ENCODE measurements at places on chromosomes 11 and 22. TPM values are rescaled to one million over a fixed set of nuclear protein-coding genes. Genes with fewer than 3 reads are reported as not detected.

HOATZ gene
- total RNA-seq = 2.7 TPM

MPZL2 gene
- 191 TPM for total RNA-seq

OR2AG1 gene
- total RNA-seq = not detected

POU2AF1 gene
- 2.9 TPM for total RNA-seq

C1QTNF5 gene
- 36.9 TPM for total RNA-seq

SLC22A25 gene
- not detected for total RNA-seq

ANGPTL5 gene
- 0.24 TPM for total RNA-seq

APOL4 gene
- total RNA-seq = not detected

ACTN3 gene
- total RNA-seq = not detected

TEX54 gene
- not detected for total RNA-seq

- no peak overlapping the region for H3K27ac ChIP-seq
- H3K4me3 ChIP-seq = no peak overlapping the region
- no peaks in the 10 kb centered on the region for H3K27me3 ChIP-seq
- DNase-seq = no peak
Measured at GRCh38 chr22:19657252-19658056, 56.8 kb upstream of the SEPTIN5 start.

DNA sequence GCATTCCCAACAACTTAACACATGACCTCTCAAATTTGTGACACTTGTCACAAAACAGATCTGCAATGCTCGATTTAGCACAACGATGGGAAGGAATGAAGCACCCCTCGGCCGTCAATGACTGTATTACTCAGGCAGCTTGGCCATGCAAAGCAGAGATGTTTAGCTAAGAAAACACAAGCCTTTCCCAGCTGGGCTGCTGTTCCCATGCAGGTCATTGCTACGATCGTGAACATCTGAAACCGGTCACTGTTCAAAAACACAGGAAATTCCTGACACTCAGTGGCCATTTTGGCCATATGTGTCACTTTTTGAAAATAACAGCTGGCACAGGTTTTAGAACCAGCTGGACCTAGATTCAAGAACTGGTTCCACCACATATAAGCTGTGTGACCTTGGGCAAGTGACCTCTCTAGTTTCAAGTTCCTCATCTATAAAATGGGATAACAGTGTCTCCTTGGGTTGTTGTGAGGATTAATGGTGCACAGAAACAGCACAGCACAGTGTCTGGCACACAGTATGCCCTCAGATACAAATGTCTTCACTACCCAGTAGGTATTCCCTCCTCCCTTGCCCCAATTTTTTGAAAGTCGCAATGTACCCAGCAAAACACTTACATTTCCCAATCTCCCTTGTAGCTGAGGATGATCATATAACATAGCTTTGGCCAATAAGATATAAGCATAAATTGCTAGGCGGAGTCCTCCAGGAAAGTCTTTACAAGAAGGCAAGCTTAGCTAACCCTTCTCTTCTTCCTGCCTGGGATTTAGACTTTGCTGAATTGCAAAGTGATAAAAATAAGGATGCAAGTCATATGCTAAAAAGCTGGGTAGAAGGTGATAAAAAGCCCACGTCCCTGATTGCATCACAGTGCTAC is 93.1 kb downstream of the C11orf58 start:
- DNase-seq = no peak
- H3K27me3 ChIP-seq = no peaks in the 10 kb centered on the region
- H3K36me3 ChIP-seq = no peaks in the 10 kb centered on the region
- H3K27ac ChIP-seq = no peak overlapping the region

DNA sequence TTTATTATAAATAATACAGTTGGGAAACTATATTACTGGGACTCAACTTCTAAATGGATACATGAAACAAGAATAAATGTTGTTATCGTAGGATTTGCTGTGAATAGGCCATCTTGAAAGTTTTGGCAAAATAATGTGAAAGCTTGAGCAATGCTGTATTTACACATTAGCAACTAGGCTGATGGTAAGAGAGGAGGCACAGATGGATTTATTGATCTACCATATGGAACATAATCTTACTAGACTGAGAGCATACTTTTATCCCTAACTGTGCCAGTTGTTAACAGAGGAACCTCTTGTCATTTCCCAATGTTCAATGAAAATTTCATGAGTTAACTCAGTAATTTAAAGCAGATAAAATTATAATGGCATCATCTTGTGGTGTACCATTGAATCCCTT is 22.8 kb downstream of the APIP start:
- H3K27ac ChIP-seq = no peak overlapping the region
- H3K4me1 ChIP-seq = no peaks in the 10 kb centered on the region
- H3K4me3 ChIP-seq = no peak overlapping the region
- DNase-seq = no peak
- no peaks in the 10 kb centered on the region for H3K36me3 ChIP-seq
- no peaks in the 10 kb centered on the region for H3K27me3 ChIP-seq

- H3K4me3 ChIP-seq = no peak overlapping the region
- no peaks in the 10 kb centered on the region for H3K27me3 ChIP-seq
- H3K4me1 ChIP-seq = no peaks in the 10 kb centered on the region
- H3K36me3 ChIP-seq = no peaks in the 10 kb centered on the region
- no peak for DNase-seq
- no peak overlapping the region for H3K27ac ChIP-seq
Measured at GRCh38 chr11:78536933-78537332, 37.7 kb downstream of the NARS2 start.

DNA sequence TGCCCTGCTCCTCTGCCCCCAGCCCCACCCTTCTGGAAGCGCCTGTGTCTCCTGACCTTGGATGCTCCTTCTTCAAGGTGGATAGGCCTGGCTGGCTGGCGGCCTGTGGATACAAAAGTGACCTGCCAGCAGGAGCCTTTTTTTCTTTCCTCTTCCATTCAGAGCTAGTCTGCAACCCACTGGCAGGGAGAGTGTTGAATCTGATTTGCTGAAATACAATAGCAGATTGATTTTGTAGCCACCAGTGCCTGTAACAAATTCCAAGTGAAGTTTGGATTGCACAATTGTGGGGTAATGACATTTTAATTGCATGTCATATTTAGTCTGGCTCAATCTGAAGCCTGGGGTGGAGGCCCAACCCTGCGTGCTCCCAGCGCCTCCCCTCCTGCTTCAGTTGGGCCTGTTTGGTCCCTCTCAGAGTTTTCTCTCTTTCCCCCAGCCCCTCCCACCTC is 97.2 kb downstream of the GRIK4 start:
- no peak overlapping the region for H3K27ac ChIP-seq
- H3K27me3 ChIP-seq = no peaks in the 10 kb centered on the region
- H3K4me1 ChIP-seq = no peaks in the 10 kb centered on the region
- H3K36me3 ChIP-seq = no peaks in the 10 kb centered on the region
- H3K4me3 ChIP-seq = no peak overlapping the region

DNA sequence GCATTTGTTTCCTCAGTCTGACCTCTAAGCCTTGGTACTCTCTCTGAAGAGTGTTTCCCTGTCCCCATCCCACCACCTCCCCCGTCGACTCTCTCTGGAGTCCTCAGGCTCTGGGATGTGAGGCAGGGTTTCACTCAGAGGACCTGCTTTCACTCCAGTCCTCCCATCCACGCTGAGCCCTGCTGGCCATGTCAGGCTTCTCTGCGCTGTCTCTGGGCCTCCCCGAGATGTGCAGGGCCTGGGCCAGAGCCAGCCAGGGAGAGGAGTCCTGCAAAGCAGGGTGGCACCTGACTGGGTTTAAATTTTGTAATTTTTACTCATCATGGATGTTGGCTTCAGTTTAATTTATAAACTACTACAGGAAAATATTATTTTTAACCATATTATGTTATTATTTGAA is 3.3 kb downstream of the SCGB2A2 start:
- no peak for DNase-seq
- H3K27me3 ChIP-seq = no peaks in the 10 kb centered on the region
- no peak overlapping the region for H3K4me3 ChIP-seq
- no peak overlapping the region for H3K27ac ChIP-seq
- H3K36me3 ChIP-seq = no peaks in the 10 kb centered on the region

GRCh38 chr22:48256776-48257684 is 1494.6 kb downstream of the TBC1D22A start:
- no peaks in the 10 kb centered on the region for H3K27me3 ChIP-seq
- H3K4me1 ChIP-seq = no peaks in the 10 kb centered on the region
- H3K27ac ChIP-seq = no peak overlapping the region
- no peak overlapping the region for H3K4me3 ChIP-seq
- DNase-seq = no peak

- H3K36me3 ChIP-seq = no peaks in the 10 kb centered on the region
- H3K4me1 ChIP-seq = no peaks in the 10 kb centered on the region
- no peak for DNase-seq
- H3K27me3 ChIP-seq = no peaks in the 10 kb centered on the region
Measured at GRCh38 chr22:20781272-20781990, 7.5 kb downstream of the SERPIND1 start.

DNA sequence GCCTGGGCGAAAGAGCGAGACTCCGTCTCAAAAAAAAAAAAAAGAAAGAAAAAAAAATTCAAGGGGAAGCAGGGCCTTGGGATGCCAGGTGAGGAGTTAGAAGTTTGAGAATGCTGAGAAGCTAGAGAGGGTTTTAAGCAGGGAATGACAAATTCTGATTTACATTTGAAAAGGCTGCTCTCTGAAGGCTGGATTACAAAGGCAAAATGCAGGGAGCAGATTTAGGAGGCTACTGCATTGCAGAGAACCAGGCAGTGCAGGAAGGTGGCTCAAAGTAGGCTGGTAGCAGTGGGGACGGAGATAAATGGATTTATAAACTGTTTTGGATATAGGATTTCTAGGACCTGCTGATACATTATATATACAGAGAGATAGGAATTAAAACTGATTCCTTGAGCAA is 66.6 kb downstream of the KCNC1 start:
- no peak overlapping the region for H3K27ac ChIP-seq
- no peaks in the 10 kb centered on the region for H3K27me3 ChIP-seq
- no peaks in the 10 kb centered on the region for H3K4me1 ChIP-seq
- no peak for DNase-seq
- no peaks in the 10 kb centered on the region for H3K36me3 ChIP-seq
- no peak overlapping the region for H3K4me3 ChIP-seq

- no peak overlapping the region for H3K27ac ChIP-seq
- DNase-seq = no peak
- no peak overlapping the region for H3K4me3 ChIP-seq
- no peaks in the 10 kb centered on the region for H3K36me3 ChIP-seq
- H3K4me1 ChIP-seq = no peaks in the 10 kb centered on the region
- no peaks in the 10 kb centered on the region for H3K27me3 ChIP-seq
Measured at GRCh38 chr22:43819421-43819921, 7.4 kb upstream of the EFCAB6 start.

- no peaks in the 10 kb centered on the region for H3K27me3 ChIP-seq
- no peaks in the 10 kb centered on the region for H3K36me3 ChIP-seq
- no peak overlapping the region for H3K4me3 ChIP-seq
- no peak for DNase-seq
- H3K27ac ChIP-seq = no peak overlapping the region
Measured at GRCh38 chr11:121890377-121890776, 225.6 kb downstream of the BLID start.

DNA sequence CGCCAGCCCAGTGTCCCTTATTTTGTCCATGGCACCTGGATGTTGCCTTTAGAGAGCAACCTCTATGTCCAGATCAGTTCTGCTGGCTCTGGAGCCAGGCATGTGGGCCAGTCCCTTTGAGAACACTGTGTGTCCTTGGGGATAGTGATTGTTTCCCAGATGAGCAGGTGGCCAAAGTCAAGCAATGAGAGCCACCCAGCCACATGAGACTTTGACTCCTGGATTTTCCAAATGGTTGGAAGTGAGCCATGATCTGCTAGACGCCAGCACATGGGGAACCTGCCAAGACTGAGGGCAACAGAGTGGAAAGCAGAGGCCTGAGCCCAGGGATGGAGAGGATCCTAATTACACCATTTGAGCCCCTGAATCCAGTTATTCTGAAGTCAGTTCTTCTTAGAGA is 479.8 kb downstream of the OPCML start:
- H3K36me3 ChIP-seq = no peaks in the 10 kb centered on the region
- no peak overlapping the region for H3K4me3 ChIP-seq
- DNase-seq = no peak
- no peaks in the 10 kb centered on the region for H3K27me3 ChIP-seq

GRCh38 chr22:35611200-35611890 is 5.8 kb downstream of the MB start:
- no peak for DNase-seq
- no peaks in the 10 kb centered on the region for H3K36me3 ChIP-seq
- no peaks in the 10 kb centered on the region for H3K4me1 ChIP-seq
- no peak overlapping the region for H3K27ac ChIP-seq

DNA sequence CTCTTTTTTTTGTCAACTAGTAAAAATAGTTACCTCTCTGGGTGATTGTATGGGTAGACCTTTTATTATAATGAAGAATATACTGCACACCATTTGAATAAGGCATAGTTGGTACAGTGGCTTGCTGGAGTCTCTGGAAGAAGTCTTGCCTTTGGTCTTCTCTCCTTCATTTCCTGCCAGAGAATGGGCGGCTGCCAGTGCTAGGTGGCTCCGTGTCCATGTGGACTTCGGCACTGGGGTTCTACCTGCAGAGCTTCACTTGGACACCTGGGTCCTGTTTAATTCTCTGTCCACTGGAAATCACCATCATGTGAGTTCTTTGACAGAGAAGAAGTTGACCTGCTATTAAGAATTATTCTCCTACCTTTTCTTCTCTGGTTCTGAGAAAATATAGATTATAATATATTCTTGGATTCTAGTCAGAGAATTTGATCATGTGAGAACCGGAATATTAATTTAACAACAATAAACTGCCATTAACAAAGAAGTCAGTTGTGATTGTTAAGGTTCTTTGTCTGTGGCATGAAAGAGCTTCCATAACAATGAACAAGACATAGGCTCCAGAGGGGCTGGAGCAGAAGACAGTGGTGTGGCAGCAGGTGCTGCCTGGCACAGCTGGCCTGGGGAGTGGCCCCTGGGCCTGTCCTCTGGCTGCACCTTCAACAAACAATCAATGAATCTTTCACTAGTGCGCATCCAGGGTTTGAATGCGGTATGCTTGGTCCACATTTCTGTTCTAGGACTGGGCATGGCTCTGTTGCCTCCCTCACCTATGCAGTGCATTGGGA is 77.5 kb downstream of the PPFIBP2 start:
- H3K4me1 ChIP-seq = no peaks in the 10 kb centered on the region
- H3K27me3 ChIP-seq = no peaks in the 10 kb centered on the region

DNA sequence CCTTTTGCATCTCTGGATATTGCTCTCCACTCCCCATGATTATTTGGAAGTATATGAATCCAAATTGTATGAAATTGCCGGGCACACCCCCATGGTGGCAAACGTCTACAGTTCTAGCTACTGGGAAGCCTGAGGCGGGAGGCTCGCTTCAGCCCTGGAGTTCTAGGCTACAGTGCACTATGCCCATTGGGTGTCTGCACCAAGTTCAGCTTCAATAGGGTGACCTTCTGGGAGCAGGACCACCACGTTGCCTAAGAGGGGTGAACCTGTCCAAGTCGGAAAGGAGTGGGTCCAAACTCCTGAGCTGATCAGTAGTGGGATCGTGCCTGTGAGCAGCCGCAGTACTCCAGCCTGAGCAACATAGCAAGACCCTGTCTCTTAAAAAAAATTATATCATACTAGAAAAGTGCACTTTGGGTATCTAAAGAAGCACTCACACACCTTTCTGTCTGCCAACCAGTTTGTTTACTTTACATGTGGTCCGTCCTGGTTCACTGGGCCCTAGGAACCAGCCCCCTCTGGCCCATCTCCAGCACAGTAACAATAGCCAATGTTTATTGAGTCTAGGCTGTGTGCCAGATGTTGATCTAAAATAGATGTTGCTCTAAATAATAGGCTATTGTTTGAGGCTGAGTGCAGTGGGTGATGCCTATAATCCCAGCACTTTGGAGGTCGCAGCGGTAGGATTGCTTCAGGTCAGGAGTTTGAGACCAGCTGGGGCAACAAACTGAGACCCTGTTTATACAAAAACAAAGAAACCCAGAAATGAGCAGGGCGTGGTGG is 16.4 kb upstream of the KAT5 start:
- H3K27me3 ChIP-seq = no peaks in the 10 kb centered on the region
- no peak overlapping the region for H3K27ac ChIP-seq
- no peaks in the 10 kb centered on the region for H3K4me1 ChIP-seq
- no peak overlapping the region for H3K4me3 ChIP-seq

Data from uterus (tissue), 4 donors.